ENCODE measurements at places on chromosomes 11 and 22.

DNA sequence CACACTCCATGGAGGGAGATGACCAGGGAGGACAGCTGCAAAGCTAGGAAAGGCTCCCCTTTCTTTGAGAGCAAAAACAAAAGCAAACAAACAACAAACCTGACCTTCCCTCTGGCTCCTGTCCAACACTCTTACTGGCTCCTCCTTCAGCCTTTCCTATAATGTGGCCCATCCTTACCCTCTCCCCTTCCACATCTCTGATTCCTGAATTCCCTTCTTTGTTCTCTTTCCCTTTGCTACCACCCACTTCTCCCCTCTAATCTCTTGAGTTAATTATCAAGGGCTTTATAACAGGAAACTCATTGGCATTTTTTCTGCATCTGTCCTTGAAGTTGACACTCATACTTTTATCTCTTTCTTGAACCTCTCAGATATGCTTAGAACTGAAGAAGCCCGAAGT lies 56.3 kb downstream of the ZNF280B start:
- DNase-seq: no peak

GRCh38 chr22:31193092-31193491 lies 19.0 kb upstream of the LIMK2 start:
- no peak for DNase-seq

GRCh38 chr11:25206762-25207161 lies 709.9 kb downstream of the LUZP2 start:
- DNase-seq: no peak

DNA sequence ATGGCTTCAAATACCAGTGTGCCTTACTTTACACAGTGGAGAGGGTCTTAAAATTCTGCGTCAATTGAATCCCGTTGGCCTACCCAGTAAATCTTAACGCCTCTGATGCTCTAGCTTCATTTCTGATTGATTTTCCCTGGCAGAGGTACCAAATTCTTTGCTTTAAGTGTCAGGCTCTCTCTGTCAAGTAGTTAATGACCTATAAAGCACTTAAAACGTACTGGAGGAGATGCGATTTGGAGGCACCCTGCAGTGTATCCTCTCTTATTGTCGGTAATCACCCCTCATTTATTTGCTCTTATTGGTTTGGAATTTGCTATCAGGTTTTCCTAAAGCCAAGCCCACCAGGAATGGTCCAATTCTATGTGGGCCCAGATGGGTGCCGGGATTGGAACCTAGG lies 59.2 kb downstream of the NFAM1 start:
- DNase-seq: no peak

DNA sequence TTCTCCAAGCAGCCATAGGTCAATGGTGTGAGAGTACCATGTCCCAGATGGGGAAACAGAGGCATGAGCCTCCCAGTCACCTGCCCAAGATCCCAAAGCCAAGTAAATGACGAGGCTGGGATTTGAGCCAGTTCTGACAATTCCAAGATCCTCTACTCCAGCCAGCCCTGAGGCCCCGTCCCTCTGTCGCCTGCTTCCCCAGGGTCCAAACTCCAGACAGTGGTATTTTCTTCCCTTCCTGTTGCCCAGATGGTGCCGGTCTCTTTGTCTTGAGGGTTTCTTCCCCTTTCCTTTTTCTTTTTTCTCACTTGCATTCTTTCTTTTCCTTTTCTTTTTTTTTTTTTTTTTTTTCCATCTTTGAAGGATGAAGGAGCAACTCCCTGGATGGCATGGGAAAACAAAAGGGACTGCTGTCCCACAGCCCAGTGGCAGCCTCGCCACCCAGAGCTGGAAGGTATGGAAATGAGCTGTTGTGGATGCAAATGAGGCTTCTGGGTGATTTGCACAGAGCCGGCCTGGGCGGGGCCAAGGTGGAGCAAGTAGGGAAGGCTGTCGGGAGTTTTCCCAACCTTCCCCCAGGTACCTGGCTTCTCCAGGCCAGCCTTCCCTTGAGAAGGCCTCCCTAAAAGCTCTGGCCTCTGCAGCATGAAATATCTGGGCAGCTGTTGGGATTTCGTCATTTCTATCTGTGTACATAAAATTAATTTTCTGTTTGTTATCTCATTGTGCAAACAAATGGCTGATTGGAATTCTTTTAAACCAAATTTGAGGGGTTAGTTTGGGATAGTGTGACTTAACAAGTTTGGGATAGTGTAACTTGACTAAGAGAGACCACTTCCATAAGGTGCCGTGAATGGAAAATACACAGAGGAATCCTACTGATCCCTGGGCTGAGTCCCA lies 146.8 kb downstream of the MN1 start:
- no peak for DNase-seq

- no peak for DNase-seq
Observed at GRCh38 chr22:32846780-32847491, 45.4 kb downstream of the TIMP3 start.

DNA sequence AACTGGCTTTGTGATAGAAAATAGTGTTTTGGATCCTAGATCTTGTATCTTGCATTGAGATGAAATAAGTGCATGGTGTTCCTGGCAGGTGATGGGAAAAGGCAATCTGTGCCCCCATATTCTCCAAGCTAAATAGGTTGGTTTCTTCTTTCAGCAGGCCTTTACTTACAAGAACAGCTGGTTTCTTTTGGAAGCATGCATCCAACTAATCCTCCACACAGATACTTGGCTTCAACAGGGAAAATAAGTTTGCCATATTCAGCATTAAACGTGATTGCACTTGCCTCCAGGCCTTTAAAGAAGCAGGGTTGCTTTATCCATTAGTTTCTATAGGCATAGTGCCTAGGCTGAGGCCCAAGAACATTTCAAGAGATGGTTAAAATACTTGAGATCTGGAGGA lies 59.9 kb downstream of the APIP start:
- DNase-seq: no peak

- no peak for DNase-seq
Observed at GRCh38 chr22:27772081-27772983, 29.2 kb downstream of the MN1 start.

DNA sequence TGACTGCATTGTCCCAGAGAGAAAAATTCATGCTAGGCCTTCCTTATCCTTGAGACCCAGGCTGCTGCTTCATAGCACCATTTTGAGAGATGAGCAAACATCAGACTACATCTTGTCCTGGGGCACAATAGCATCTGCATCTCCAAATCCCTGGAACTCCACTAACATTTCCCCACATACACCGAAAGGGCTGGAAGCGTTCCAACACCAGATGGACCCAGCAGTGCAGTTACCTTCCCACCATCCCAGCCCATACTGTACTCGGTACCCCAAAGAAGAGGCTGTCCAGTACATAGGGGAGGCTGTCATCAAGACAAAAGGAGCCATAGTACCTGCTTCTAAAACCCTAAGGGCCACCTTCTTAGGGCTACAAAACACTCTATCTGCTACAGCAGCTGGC lies 547.2 kb upstream of the CHORDC1 start:
- no peak for DNase-seq

DNA sequence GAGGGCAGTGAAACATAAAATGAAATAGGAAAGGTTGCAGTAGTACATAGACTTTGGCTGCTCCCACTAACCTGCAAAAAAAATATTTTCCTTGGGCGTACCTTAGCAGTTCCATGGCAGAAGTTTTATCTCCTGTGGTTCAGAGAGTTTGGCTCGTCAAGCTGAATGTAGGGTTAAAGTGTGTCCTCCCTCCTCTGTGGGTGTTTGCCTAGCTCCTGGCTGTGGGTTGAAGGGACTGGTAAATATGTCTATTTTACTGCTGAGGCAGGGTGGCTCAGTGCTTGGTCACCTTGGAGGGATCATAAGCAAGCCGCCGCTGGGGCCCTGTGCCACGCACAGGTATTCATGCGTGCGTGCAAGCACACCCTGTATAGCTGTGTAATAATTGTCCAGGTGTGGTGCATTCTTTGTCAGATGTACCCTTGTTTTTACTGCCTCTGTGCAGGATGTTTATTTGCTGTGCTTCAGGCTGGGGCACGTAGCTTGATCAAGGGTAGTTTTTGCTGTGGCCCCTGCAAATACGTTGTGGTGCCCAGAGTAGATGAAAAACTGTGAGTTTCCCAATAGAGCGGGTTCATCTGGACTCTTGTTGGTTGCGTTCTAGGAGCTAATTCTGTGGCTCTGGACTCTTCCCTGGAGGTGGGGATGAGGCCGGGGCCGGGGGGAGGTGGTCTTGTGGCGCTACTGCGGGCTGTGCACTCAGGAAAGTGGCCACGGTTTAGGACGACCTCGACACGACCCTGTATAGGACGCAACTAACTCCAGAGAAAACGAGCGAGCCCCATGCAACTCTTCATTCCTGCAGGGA lies 732 bp upstream of the SORL1 start:
- DNase-seq: no peak

DNA sequence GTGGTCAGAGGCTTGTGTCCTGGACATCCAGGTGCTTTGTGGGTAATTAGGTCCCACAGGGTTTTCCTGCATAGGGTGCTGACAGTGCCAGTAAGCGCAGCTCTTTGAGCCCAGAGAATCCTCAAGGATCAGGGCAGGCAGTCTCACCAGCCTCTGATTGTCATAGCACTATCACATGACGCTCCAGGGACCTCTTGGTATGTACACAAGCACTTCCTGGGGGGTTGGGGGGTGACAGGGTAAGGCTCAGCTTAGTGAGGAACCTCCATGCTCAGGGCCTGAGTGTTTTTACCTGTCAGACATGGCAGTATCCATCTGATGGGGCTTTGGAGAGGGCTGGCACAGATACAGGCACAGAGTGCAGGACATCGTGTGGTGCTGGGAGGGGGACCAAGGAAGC lies 27.9 kb upstream of the SUSD2 start:
- DNase-seq: peak; percentile 80

DNA sequence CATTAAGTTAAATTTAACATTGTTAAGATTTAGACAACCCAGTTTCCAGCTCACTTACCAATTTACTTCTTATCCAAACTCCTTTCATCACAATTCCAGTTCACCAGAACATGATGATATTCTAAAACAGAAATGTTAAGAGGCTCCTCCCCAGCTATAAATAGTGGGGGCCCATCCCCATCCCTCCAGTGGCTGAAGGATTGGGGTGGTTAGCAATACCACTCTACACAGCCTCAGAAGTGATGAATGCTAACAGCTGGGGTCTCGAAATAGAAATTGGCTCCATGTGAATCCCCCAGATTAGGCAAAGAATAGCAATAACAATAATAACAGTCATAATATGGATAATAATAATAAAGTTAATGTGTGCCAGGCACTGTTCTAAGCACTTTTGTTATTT lies 97.9 kb upstream of the NCAM1 start:
- no peak for DNase-seq

- no peak for DNase-seq
Observed at GRCh38 chr22:33588860-33589259, 331.4 kb downstream of the LARGE1 start.

- DNase-seq: peak; percentile 83
Observed at GRCh38 chr11:46298699-46299433, 21.4 kb downstream of the CREB3L1 start.

- DNase-seq: no peak
Observed at GRCh38 chr22:48845356-48845936, 982.2 kb downstream of the BRD1 start.

DNA sequence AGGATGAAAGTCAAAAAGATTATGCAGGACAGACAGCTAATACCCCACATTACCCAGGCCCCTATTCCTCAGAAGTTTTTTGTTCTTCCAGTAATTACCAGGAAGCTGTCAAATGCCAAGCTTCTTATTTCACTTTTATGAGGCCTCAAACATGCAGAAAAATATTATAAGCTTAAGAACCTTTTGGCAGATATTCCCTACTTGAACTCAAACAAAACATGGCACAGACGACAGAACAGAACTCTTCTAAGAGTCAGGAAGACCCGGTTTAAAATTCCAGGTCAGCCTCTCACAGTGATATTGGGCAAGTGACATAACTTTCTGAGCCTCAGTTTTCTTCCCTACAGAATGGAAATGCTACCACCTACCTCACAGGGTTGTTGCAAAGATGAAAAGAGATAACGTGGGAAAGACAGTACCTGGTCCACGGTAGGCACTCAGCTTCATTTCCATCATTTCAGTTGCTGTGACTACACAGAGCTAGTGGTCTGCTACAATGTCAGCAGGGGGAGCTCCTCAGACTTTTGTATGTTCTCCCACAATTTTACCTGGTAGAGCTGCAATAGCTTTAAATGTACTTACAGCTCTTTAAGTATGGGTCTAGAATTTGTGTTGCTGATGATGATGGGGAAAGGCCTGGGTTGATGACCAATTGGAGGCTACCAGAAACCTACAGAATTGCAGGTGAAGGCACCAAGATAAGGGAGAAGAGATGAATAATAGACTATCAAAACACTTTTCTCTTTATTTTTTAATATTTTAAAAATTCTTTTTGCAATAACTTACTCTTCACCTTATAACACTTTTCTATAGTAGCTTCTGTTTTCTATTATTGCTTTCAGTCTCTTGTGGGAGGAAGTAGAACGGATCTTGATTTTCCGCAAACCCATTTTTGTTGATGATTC lies 98.3 kb upstream of the CHRM4 start:
- peak; percentile 46 for DNase-seq

- no peak for DNase-seq
Observed at GRCh38 chr11:59716051-59716450, 2.4 kb upstream of the OR10V1 start.

GRCh38 chr11:46916286-46917108 lies 1.9 kb downstream of the LRP4 start:
- DNase-seq: peak; percentile 79

DNA sequence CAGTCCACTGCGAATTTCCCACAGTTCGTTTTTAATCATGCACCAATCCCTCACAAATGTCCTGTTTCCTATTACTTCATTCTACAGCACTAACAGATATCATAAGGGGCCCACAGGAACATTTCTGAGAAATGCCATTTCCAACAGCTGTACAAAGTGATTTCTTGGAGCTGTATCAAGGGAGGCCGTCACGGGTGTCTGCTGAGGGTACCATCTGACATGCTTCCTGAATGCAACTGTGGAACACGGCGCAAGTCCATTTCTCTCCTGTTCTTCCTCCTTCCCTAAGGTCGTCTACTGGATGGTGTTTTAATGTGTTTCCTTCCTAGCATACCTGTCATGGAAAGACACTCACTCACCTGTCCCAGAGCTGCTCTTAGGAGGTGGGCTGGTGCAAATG lies 320.7 kb downstream of the LARGE1 start:
- no peak for DNase-seq

- DNase-seq: peak; percentile 38
Observed at GRCh38 chr22:50696799-50697561, 24.4 kb downstream of the SHANK3 start.

- no peak for DNase-seq
Observed at GRCh38 chr11:17707830-17708229, 11.5 kb upstream of the MYOD1 start.

DNA sequence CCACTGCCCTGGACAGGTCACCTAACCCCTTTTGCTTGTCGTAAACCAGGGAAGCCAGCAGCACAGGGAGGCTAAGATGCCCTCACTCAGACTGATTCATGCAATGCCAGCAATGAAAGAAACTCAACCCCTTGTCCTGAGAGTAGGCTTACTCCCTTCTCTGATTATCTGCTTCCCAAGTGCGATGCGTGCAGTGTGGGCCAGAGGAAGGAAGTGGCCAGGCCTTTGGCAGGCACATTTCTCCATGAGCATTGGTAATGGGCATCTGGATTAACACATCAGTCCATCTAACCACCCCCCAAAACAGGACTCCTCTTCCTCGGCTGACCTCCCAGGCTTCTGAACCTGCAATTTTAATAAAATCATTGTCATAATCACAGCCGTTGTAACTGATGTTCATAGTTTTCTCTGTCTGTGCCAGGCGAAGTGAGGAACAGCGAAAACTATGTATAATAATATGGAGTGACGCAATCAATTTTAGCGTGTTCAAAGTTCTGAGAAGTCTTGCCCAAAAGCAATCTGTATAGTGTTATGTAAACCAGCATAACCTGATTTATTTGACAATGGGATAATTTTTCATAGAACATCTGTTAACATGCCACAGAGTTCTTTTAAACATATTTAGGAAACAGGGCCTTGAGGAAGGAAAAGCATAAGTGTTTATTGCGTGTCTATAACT lies 33.9 kb downstream of the TST start:
- DNase-seq: no peak

- no peak for DNase-seq
Observed at GRCh38 chr11:76637491-76638269, 32.9 kb downstream of the LRRC32 start.

Data from fibroblast of skin of back (primary cell).